Osteoblast (primary cell): ENCODE measurements at places on chromosomes 1 and 21. TPM values are rescaled to one million over a fixed set of nuclear protein-coding genes. Genes with fewer than 3 reads are reported as not detected.

TSTD1 gene
- total RNA-seq, result 0.72 and 1.8 TPM in 2 replicates

C1orf87 gene
- not detected in 2 replicates for total RNA-seq

UTS2 gene
- under 0.01 and 0.29 TPM in 2 replicates for total RNA-seq

ITPKB gene
- 6.2 and 7.1 TPM in 2 replicates for total RNA-seq

TNNT2 gene
- total RNA-seq, result not detected in 2 replicates

DHRS3 gene
- 161 and 172 TPM in 2 replicates for total RNA-seq

MEGF6 gene
- 61.9 and 85.4 TPM in 2 replicates for total RNA-seq

OR2T35 gene
- total RNA-seq, result not detected in 2 replicates

GNPAT gene
- 52.1 and 56.6 TPM in 2 replicates for total RNA-seq

TCHHL1 gene
- total RNA-seq, result not detected in 2 replicates

RAP1GAP gene
- total RNA-seq, result under 0.01 and 0.29 TPM in 2 replicates

HSD3B1 gene
- total RNA-seq, result not detected in 2 replicates

DCST2 gene
- not detected in 2 replicates for total RNA-seq

IFI44L gene
- 28.3 and 49.2 TPM in 2 replicates for total RNA-seq

ASTN1 gene
- under 0.01 TPM in 1 of 2 replicates, not detected in the other for total RNA-seq

PADI3 gene
- total RNA-seq, result not detected in 2 replicates

CFHR4 gene
- not detected in 2 replicates for total RNA-seq

APCS gene
- not detected in 2 replicates for total RNA-seq

ORC1 gene
- total RNA-seq, result 0.72 and 1.2 TPM in 2 replicates

HPCA gene
- not detected in 2 replicates for total RNA-seq

MIXL1 gene
- total RNA-seq, result 0.29 TPM in 1 of 2 replicates, not detected in the other

HSF2BP gene
- 1.8 and 2.1 TPM in 2 replicates for total RNA-seq

GNAT2 gene
- 0.29 and 0.72 TPM in 2 replicates for total RNA-seq
